Kidney epithelial cell (primary cell): ENCODE measurements at places on chromosomes 1 and 21.

DNA sequence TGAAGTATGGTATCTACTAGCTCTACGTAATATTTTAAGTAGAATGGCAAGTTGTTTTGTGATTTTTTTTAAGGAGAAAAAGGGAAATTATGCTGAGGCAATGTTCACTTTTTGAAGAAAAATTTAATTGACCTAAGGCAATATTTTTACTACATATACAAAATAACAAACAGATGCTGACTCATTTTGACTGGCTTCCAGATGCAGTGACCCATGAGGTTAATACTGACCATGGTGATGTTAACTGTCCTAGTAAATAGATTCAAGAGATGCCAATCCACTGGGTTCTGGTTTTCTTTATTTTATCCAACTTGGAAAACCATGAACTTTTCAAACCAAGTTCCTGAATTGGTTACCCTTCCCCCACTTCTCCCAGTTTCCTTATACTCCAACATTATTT, 154.9 kb downstream of the CRB1 start:
- DNase-seq = no peak

- DNase-seq = no peak
Observed at GRCh38 chr1:80244372-80244771, 1237.8 kb upstream of the ADGRL4 start.

GRCh38 chr1:101323535-101323934, 86.7 kb downstream of the S1PR1 start:
- no peak for DNase-seq

GRCh38 chr1:165543532-165544438, at the start of gene LRRC52:
Gene LRRC52, plus strand, starts transcription at chr1:165544000. Its CDS starts 297 bp downstream, at chr1:165544297.
- DNase-seq = no peak

DNA sequence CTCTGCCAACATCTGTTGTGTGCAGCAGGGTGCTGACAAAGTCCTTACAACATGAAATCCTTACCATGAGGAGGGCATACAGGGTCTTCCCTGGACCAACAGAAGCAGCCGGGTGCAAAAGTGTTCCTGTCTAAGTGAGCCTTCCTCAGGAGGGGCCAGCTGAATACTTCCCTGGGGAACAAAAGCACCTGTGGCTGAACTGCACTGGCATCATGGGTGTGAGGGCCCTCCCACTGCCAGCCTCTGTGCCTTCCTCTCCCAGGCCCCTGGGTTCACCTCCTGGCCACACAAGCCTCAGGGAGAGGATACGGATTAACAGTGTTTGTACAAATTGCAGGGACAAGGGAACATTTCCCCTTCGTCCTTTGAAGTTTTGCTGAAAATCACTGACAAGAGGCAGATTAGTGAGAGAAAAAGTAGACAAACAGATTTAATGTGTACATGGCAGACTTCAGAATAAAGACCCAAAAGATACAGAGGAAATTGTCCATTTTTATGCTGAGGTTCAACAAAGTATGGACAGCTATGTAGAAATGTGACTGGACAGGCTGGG, 91.0 kb upstream of the PPM1J start:
- DNase-seq = no peak
